Breast epithelium (tissue), 4 donors: ENCODE measurements at places on chromosomes 1 and 21. TPM values are rescaled to one million over a fixed set of nuclear protein-coding genes. Genes with fewer than 3 reads are reported as not detected.
A peak's percentile ranks its signal among the peaks of the same experiment; 100 is the strongest.

DNA sequence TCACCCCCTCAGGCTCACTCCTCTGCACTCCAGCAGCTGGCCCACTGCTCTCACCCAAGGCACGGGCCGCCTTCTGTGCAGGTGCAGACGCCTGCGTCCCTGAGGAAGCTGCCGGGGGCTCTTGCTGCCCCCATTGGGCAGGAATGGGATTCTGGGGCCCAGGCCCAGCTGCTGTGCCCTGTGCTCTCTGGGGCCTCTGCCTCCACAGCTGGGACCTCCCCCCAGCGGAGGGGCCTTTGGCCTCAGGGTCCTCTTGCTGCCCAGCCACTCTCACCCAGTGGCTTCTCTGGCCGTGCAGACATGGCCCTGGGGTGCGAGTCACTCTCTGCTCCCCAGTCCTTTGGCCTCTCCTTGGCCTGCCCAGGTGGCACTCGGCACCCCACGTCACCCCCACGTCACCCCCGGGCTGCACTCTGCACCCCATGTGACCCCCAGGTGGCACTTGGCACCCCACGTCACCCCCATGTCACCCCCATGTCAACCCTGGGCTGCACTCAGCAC, 19.1 kb upstream of the LRRC3 start:
- DNase-seq, result no peak

- peak; percentile 61 for DNase-seq
These were observed 158.8 kb downstream of the TOMM20 start for GRCh38 chr1:234969581-234970400.

- no peak for DNase-seq
These were observed 13.6 kb upstream of the C1orf185 start for GRCh38 chr1:51088474-51088873.

KCND3 gene
- 10.2 TPM for total RNA-seq

- DNase-seq, result peak; percentile 91
These were observed 4.7 kb upstream of the CD55 start for GRCh38 chr1:207316622-207317391.

- DNase-seq, result no peak
These were observed 35.7 kb downstream of the ACP6 start for GRCh38 chr1:147634645-147635044.

GRCh38 chr21:41627428-41627827, 119.5 kb upstream of the TMPRSS2 start:
- no peak for DNase-seq
